ENCODE measurements at places on chromosomes 5 and 9.

GRCh38 chr5:169992789-169993484 lies 12.6 kb upstream of the INSYN2B start:
- no peak for DNase-seq

DNA sequence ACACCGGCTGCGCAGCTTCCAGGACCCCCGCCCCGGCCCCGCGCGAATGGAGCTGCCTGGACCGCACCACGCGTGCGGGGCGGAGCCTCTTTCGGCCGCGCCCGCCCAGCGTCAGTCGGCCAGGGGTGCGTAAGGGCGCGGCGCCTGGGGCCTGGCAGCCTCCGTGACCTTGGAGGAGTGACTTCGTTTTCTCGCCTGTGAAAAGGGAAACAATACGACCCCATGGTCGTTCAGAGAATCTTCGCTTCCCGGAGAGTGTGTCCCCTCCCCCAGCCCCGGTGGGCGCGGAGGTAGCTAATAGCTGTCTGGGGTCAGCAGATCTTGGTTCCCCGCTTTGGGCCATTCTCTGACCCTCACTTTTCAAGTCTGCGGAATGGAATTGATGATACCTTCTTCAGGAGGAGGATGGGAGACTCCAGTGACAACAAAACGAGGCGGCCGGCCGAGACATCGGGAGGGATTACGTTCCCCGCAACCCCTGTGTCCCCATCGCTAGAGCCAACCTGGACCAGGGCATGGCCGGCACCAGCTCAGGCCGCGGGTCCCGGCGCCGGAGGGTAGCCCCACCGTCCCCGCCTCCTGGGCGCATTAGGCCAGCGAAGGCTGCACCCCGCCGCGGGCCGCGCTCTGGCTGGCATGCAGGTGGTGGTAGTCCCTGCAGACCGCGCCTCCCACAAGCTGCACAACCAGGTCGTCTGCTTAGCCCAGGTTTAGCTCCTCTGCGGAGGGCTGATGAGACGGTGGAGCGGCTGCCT lies 5.5 kb upstream of the CDHR2 start:
- DNase-seq, result peak; percentile 70

GRCh38 chr5:56309262-56309826 lies 76.2 kb upstream of the ANKRD55 start:
- no peak for DNase-seq

- no peak for DNase-seq
Observed at GRCh38 chr5:57531333-57531732, 48.7 kb upstream of the ACTBL2 start.

- DNase-seq, result no peak
Observed at GRCh38 chr5:148499452-148499851, 115.7 kb downstream of the FBXO38 start.

DNA sequence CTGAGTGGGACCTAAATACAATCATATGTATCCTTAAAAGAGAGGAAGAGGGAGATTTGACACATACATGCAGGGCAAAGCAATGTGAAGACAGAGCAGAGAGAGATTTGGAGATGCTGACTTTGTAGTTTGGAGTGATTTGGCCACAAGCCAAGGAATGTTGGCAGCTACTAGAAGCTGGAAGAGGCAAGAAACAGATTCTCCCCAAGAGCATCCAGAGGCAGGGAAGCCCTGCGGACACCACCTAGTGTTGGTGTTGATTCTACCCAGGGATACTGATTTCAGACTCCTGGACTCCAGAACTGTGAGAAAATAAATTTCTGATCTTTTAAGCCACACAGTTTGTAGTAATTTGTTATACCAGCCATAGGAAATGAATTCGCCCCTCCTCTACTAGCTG lies 64.9 kb upstream of the OSMR start:
- no peak for DNase-seq

DNA sequence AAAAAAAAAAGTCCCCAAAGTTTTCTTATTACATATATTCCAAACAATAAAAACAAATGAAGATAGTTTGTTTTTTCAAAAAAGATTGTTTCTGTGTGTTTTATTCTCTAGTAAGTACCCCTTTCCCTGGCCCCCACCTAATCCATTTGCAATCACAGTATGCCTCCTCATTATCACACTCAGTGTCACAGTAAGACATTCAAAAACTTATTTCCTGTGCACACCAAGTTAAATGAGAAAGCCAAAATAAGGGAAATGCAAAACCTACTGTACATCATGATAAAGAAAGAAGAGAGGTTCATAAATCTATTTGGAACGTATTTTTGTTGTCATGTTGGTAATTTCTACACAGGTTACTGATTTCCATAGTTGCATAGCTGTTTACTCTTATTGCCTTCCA lies 62.3 kb downstream of the ST8SIA4 start:
- no peak for DNase-seq

- no peak for DNase-seq
Observed at GRCh38 chr5:79243224-79243623, 7.3 kb downstream of the JMY start.

DNA sequence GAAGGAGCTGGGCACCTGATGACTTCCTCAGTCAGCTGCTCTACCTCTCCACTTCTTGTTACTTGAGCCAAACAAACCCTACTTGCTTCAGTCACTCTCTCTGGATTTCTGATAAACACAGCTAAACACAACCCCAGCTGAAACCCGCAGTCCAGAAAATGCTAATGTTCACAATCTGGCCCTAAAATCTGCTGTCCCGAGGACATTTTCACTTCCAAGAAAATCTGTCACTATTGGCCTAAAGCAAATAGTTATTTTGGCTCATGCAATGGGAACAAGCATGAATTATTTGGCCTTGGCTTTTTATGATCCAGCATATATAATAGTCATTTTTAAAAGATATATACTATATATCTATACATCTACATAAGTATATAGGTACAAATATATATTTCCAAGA lies 19.1 kb downstream of the FAM81B start:
- no peak for DNase-seq

- no peak for DNase-seq
Observed at GRCh38 chr5:171509467-171509866, 90.0 kb downstream of the FGF18 start.

- DNase-seq, result no peak
Observed at GRCh38 chr9:37011530-37011929, 22.5 kb downstream of the PAX5 start.

GRCh38 chr9:5402217-5402616 lies 35.5 kb downstream of the PLGRKT start:
- no peak for DNase-seq

GRCh38 chr5:175513297-175513696 lies 34.9 kb downstream of the SFXN1 start:
- no peak for DNase-seq

DNA sequence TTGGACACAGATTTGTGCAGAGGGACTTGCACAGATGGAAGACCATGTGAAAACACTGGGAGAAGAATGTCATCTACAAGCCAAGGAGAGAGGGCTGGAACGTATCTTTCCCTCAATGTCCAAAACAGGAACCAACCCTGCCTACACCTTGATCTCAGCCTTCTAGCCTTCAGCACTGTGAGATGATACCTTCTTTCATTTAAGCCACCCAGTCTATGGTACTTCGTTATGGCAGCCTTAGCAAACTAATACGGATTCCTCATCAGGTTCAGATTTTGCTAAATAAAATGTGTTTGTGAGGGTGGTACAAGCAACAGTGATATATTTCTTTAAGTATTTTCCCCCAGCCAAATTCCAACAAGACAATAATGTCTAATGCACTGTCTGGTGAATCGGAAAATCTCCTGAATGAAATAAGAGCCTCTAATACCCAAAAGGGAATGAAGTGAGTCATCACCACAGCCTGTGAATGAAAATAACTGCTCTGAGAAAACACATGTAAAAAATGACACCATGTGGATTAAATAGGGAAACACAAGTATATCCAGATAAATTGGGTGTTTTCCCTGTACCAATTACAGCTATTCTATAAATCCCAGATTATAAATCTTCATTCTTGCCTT lies 182.8 kb upstream of the TARS1 start:
- peak; percentile 20 for DNase-seq

- DNase-seq, result no peak
Observed at GRCh38 chr9:114790521-114790920, 15.3 kb downstream of the TNFSF15 start.

All from H54 (cell line).